NCI-H146 (cell line): ENCODE measurements at places on chromosomes 1 and 21.

DNA sequence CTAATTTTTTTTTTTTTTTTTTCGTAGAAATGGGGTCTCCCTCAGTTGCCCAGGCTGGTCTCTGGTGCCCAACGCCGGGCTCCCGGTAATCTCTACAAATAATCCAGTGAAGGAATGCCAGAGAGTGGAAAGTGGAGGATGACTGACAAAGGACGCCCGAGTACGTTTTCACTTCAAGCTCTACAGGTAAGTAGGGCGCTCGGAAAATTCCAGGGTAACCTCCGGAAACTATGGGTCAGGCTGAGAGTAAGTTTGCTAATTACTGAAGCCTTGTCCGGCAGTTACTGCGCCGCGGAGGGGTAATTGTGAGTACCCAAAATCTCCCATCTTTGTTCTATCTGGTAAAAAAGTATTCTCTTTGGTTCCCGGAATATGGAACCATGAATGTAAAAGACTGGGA, 1.8 kb upstream of the ZNF669 start:
- no peak for DNase-seq

DNA sequence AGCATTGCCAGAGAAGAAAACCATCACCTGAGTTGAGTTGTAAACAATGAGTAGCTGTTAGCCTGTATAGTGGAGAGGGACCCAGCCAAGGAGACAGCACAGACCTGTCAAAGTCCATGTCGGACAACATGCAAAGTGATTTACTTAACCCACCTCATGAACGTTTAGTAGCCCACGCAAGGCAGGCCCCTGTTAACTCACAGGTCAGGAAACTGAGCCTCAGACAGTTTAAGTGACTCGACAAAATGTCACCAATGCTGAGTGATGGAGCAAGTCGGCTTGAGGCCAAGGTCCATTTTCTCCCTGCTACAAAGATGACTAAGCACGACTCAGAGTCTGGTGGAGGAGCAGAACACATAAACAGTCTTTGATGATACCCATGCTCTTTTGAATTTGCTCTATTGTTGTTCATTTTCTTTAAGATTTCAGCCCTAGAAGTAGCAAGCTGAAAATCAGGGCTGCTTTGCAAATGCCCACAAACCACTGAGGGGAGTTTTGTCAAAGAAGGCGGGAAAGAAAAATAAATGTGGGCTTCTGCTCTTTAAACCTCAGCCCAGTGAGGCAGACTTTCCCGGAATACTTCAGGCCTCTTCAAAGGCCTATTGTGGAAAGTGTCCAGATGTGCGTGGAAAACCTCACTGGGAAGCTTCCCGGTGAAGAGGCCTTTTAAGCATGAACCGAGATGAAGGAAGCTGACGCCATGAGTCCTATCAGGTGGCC, 83.8 kb upstream of the HOOK1 start:
- no peak for DNase-seq

- DNase-seq: no peak
Measured at GRCh38 chr1:101119289-101119688, 93.7 kb upstream of the DPH5 start.

DNA sequence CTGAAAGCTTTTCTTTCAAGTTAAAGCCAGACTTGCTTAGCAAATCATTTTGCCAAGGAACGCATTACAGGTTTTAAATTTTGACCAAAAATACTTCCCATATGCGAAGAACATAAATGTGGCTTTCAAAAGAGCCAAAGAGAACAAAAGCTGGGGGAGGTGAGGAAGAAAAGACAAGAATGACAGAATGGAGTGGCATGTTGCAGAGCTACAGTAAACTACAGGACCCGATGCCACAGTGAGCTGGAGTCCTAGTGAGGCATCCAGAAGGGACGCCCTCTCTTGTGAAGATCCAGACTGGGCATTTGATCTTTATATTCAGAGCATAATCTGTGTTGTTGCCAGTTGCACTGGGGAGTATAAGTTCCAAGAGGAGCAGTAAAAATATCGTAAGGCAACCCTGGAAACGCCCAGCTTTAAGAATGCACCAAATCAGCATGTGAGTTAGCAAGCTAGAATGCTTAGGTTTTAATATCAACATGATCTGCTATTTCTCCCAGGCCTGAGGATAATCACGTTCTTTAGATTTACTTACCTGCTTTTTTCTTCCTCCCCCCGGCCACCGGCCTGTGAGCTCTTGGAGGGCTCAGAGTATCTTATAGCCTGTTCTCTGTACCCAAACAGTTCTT, 48.4 kb upstream of the HOOK1 start:
- peak; percentile 39 for DNase-seq

- DNase-seq: peak; percentile 34
Measured at GRCh38 chr1:179087665-179088064, 5.8 kb downstream of the TOR3A start.

GRCh38 chr1:29122682-29123052, 1.0 kb downstream of the TMEM200B start:
- DNase-seq: no peak

GRCh38 chr1:21534674-21535378, 25.6 kb downstream of the ALPL start:
- DNase-seq: peak; percentile 43

GRCh38 chr1:212873518-212873917, 15.4 kb downstream of the FLVCR1 start:
- DNase-seq: no peak

DNA sequence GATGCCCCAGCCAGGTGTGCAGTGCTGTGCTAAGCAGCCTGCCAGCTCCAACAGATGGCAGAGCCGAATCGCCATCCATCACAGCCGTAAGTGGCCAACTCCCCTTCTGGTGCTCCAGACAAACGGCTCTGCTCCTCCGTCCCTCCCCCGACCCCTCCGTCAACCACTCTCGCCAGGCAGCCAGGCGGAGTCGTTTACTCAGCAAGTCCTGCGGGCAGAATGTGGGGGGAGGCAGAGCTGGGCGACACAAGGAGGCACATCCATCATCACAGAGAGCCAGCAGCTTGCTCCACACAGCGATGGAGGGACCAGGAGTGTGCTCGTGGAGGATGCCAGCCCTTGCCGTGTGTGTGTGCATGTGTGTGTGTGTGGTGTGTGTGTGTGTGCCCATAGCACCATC, 206.6 kb upstream of the GRIK3 start:
- peak; percentile 32 for DNase-seq

GRCh38 chr21:21057349-21058062, 59.3 kb downstream of the NCAM2 start:
- peak; percentile 31 for DNase-seq

- DNase-seq: peak; percentile 63
Measured at GRCh38 chr1:43934101-43934985, 742 bp downstream of the ARTN start.

- no peak for DNase-seq
Measured at GRCh38 chr1:3683197-3683596, 30.9 kb downstream of the TP73 start.

DNA sequence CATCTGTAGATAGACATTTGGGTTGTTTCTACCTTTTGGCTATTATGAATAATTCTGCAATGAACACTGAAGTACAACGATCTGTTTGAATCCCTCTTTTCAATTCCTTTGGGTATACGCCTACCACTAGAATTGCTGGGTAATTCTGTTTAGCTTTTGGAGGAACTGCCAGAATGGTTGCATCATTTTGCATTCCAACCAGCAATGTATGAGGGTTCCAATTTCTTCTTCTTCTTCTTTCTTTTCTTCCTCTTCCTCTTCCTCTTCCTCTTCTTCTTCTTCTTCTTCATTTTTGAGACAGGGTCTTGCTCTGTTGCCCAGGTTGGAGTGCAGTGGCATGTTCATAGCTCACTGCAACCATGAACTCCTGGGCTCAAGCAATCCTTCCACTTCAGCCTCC, 13.8 kb upstream of the THEM5 start:
- DNase-seq: no peak
